ENCODE measurements at places on chromosomes 1 and 21.
A peak's percentile ranks its signal among the peaks of the same experiment; 100 is the strongest.

GRCh38 chr1:170267317-170267716 lies 121.6 kb downstream of the NTMT2 start:
- DNase-seq: no peak

GRCh38 chr1:31421371-31422040 lies 8.5 kb downstream of the SERINC2 start:
- peak; percentile 31 for DNase-seq

DNA sequence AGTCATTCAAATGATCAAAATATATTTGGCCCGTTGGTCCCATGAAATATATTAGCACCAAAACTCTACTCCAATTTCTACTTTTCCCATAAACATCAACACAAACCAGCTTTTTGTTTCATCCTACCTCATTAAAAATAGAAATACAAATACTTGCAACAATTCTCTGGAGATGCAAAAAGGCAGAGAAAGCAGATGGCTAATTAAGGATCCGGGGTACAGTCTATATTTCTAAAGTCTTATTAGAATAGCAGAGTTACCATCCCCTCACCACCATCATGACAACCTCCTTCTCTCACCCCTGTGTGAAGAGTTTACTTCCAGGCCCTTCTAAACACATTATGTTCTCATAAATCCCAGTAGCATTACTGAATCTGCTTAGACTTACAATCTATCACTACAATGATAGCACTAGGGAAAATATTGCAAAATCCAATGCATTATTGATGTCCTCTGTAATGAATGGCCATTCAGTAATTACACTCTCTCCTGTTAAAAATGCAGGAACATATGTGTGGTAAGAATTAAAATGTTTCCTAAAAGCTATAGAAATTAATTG lies 133.8 kb downstream of the HHIPL2 start:
- no peak for DNase-seq

GRCh38 chr1:202076050-202076511 lies 46.6 kb upstream of the GPR37L1 start:
- DNase-seq: no peak

GRCh38 chr1:200731654-200732332 lies 6.9 kb upstream of the CAMSAP2 start:
- DNase-seq: no peak

- no peak for DNase-seq
Observed at GRCh38 chr1:112470966-112471365, 37.8 kb upstream of the WNT2B start.

DNA sequence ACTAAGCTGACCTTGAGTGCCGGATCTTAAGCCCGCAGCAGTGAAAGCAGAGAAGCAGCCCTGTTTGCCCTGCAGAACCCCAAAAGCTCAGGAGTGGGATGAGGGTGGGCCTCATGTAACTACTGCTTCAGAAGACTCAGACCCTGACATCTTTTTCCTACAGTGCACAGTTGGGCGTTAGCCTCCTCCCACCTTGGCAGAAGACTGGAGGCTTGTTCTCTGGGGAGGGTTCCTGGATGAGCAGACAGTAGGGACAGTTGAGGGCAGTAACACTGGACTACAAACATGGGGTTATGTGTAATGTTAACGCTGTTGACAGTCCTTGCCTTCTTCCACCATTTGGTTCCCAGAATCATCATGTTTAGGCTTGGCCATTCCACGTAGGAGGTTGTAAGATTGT lies 9.6 kb downstream of the CTPS1 start:
- DNase-seq: no peak

DNA sequence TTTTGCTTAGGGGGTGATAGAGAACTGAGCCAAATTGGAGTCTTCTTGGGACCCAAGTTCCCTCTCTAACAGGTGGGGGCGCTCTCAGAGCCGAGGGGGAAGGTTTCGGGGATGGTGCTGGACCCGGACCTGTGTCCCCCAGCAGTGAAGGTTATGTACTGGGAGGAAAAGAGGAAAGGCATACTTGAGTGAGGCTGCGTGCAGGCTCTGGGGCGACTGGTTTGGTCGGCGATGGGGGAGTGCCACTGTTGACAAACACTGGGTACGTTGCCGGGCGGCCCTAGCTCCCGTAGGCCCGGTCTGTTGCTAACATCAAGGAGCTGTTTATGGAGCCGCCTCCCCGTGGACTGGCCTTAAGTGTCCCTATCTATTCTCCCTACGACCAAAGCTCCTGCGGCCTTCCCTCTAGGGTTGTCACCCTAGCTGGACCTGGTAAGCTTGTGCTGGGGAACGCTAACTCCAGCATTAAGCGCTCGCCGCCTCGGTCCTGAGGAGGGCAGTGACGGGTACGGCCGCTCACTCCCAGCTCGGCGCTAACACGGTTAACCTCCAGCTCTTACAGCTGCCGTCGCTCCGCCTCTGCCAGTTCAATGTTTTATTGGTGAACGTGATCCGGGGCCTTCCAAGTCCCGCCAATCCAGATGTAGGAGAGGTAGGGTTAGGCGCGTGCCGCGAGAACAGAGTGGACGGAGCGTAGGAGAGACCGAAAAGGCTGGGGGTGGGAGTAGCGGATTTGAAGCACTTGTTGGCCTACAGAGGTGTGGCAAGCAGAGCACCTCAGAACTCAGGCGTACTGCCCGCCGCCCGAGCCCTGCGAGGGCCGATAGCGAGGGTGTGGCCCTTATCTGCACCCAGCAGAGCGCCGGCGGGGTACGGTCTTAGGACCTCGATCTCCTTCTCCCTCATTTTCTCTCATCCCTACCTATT lies at the start of gene PPOX:
Gene PPOX, plus strand, starts transcription at position 685 of the 927 bp plus-strand sequence. CDS start 422 bp downstream, outside the sequence.
- peak; percentile 98 for DNase-seq

GRCh38 chr1:196409586-196409985 lies 198.7 kb downstream of the KCNT2 start:
- no peak for DNase-seq

DNA sequence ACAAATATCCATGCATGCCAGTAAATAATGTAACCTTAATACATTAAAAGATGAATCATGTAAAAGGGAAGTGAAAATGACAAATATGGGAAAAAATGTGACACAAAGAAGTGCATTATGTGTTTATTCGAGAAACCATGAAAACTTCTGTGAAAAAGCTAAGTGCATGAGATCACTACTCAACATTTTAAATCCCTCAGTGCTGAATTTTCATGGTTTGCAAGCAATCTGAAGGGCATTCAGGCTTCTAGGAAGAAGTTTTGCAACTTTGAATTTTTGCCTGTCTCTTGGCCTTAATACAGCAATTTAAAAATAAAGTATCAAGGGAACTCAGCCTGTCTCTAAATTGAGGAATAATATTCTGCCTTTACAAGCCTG lies 78.2 kb downstream of the MAP3K7CL start:
- no peak for DNase-seq

DNA sequence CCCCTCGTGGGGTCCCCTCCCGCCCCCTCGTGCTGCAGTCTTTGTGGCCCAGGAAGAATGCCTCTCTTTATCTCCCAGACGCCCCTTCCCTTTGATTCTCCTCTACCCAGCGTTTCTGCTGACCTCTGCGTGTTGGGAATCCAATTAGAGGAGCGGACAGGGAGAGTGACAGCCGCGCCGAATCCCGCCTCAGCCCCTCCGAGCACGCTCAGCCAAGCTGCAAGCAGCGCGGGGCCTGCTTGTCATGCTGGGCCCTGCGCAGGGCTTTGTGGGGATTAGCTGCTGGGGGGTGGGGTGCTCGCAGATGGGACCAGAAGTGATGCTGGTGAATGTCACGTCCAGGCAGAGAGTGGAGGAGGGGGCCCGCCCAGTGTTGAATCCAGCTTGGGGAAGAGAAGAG lies 91.1 kb downstream of the EPHB2 start:
- DNase-seq: no peak
